Omental fat pad (tissue), 4 donors: ENCODE measurements at places on chromosomes 3 and 15.

DNA sequence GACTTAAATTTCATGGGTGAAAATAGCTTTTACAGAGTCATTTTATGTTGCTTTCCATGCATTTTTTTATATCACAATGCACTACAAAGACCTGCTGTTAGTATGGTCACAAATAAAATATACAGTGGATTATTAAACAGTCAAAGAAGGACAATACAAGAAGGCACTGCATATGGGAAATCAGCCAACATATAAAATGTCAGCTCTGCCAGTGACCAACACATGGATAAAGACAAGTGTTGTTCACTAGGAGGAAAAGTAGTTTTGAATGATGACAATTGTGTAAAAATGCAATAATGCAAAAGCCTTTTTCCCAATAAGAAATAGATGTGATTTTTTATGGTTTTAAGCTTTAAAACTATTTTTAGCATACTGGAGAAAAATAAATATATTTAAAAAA lies 425.3 kb upstream of the CBLB start:
- no peak for DNase-seq

GRCh38 chr3:122676759-122677158 lies 3.9 kb upstream of the PARP14 start:
- DNase-seq = no peak

DNA sequence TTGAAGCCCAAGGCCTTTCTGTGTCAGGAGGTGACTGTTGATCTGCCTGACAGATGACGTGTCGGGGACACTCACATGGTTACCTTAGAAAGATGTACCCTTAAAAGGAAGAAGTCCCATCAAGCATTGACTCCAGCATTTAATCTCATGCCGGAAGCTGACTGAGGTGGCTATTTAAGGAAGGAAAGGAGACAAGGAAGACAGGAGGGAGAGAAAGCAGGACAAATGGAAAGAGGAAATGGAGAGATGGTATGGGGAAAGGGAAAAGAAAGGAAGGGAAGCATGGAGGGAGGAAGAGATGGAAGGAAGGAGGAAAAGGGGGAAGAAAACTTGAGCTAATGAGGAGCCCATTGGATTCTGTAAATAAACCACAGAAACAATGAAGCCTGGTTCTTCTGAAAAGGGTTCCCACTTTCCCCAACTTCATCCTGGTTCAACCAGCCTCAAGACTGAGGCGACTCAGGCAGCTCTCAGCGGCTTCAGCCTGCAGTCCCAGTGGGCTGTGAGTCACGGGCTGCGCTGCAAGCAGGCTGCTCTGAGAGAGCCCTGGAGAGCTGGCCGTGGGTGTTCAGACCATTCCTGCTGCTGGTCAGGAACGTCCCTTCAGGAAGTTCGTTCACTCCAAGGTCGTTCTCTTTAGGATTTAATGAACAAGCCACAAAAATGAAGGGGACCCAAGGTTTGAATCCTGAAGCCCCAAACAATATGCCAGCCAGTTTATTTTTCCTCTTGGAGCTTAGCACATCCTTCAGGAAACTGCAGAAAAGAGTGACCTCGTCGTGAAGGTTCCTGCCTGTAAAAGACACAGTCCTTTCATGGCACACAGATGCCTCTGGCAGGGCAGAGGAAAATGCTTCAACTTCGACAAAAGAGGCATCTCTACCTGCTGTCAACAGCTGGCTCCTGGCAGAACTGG lies 69.6 kb upstream of the THBS1 start:
- DNase-seq = no peak

DNA sequence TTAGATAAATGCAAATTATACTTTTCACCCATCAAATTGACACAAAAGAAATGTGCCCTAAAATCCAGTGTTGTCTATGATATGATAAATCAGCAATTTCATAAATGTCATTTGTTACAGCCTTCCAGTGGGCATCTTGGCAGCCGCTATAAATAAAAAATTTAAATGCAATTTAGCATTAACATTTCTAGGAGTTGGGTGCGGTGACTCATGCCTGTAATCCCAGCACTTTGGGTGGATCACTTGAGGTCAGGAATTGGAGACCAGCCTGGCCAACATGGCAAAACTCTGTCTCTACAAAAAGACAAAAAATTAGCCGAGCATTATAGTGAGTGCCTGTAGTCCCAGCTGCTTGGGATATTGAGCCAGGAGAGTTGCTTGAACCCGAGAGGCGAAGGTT lies 65.9 kb upstream of the POMGNT2 start:
- no peak for DNase-seq

DNA sequence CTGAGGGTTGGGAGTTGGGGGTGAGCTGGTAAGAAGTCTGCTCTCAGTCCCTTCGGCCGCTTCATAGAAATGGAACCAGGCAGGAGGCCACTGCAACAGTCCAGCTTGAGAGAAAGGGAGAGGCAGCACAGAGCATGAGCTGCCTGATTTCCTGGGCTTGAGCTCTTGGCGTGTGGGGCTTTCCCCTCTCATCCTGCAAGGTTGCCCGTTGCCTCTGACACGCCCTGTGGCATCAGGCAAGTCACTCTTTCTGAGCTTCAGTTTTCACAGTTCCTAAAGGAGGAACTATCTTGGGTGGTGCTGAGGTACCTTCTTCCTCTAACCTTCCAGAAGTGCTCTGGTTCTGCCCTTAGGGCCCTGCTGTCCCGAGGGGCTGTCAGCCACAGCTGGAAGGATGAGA lies 4.9 kb downstream of the MESP2 start:
- no peak for DNase-seq

DNA sequence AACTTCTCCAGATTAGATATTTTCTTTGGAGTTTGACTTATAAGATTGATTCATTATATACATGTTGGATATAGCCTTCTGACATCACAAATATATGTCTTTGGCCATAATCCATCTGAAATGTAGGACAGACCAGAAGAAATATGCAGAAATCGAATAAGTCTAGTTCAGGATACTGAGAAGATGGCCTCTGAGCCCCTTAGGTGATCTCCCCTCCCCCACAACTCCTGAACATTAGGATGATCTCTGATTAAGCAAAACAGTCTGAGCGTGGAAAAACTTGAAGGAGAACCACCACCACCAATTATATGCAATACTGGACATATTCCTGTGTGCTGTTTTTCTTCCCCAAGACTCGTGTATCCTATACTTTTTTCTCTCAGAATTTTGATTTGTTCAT lies 3.2 kb downstream of the SETD5 start:
- DNase-seq = no peak

- DNase-seq = no peak
These were observed 35.3 kb downstream of the KCNH8 start for GRCh38 chr3:19183584-19183983.

DNA sequence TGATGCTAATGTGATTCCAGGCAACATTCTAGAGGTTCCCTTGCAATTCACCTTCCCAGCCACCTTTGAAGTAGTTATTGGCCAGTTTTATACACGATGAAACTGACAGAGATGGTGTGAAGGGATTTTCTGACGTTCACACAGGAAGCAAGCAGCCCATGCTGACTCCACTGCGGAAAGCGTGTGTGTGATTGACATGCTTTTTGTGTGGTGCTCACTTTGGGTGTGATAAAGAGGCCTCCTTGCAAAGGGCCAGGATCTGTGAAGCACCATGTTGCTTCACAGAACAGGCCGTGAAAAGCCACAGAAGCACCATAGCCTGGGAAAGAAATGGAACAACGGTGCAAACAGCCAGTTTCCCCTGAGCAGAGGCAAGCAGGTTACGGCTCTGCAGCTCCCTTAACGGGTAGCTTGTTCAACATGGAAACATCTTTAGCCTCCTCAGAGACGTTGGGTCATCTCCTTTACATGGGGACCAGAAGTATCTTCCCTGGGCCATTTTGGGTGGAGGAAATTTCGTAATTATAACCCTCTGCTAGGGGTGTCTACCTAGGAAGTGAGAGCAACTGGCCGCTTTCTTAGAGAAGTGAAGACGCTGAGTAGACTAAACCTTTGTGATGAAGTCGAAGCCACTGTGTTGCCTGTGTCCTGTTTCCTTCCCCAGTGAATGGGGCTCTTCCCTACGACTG lies 108.5 kb downstream of the APBA2 start:
- DNase-seq = no peak

- DNase-seq = no peak
These were observed 8.4 kb downstream of the MYO1E start for GRCh38 chr15:59364248-59364647.

DNA sequence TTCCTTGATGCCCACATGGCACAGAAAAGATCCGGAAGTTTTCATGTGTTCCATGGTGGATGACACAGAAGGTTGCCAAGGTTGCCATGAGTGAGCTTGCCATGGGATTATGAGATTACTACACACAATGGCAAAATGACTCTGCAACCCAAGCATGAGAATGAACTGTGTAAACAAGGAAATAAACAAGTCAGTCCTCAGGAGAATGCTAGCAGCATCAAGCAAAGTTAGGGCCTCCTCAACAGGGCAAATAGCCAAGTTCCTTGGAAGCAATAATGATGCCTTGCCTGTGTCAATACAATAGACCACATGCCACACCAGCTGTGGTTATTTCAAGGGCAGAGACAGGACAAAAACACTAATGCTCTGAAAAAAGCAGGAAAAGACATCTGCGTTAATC lies 41.8 kb downstream of the AQR start:
- no peak for DNase-seq

- DNase-seq = no peak
These were observed 39.3 kb upstream of the USP3 start for GRCh38 chr15:63465104-63465503.

DNA sequence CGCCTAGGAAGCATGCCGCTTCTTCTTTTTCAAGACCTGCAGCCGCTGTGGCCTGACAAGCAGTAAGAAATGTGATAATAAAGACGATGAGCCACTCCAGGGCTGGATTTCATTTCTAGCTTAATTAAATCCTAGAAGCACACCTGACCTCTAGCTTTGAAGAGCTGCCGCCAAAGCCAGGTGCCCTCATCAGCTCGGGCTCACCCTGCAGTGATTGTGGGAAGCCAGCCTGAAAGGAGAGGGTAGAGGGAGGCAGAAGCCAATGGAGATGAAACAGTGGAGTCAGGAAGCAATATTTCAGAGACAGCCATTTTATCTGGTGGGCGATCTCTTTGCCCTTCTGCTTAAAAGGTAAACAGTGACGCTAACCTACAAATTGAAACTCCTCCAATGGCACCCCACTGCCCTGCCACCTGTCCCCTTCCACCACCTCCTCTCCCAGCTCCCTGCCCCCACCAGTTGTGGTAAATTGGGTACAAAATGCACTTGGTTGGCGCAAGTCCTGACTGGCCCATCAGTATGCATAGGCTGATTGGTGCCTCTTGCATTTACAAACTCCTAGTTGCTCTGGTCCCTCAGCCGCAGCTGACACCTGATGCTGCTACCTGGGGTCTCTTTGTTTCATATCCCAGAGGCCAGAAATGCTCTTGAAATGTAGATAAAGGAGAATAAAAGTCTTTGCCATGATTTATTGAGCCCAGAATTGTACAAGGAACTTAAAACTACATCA lies 385.3 kb downstream of the PDCD6IP start:
- DNase-seq = no peak

DNA sequence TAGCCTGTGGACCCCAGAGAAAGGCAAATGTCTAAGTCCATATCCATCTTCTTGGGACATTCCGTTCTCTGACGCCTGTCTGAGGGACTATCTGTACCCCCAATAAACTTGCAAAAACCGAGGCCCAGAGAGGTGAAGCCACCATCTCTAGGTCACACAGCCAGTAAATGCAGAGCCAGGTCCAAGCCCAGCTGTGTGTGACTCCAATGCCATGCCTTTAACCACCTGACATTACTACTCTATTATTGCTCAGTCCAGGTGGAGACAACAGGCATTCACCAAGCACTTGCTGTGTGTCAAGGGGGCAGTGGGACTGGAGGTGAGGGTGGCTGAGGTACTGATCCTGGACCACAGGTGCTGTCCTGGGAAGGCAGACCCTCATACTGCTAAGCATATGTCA lies 25.4 kb downstream of the CYP8B1 start:
- no peak for DNase-seq

GRCh38 chr3:188518835-188519452 lies 365.0 kb downstream of the LPP start:
- DNase-seq = no peak

GRCh38 chr3:178302966-178303930 lies 233.0 kb upstream of the KCNMB2 start:
- DNase-seq = no peak

DNA sequence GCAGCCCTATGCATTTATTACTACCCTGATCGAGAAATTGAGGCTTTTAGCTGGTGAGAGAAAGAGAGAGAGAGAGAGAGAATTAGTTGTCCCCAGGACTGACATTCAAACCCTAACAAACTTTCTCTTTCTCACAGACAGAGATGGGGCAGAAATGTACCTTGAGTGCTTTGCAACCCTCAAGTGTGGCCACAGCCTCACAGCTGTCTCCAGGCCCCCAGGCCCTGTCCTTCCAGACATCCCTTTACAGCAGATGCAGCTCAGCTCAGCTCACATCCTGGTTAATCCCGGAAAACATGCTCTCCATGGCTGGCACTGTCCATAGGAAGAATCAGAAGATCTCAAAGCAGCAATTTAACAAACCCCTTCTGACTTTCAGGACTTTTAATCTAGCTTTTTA lies 67.6 kb downstream of the DCLK3 start:
- DNase-seq = no peak

DNA sequence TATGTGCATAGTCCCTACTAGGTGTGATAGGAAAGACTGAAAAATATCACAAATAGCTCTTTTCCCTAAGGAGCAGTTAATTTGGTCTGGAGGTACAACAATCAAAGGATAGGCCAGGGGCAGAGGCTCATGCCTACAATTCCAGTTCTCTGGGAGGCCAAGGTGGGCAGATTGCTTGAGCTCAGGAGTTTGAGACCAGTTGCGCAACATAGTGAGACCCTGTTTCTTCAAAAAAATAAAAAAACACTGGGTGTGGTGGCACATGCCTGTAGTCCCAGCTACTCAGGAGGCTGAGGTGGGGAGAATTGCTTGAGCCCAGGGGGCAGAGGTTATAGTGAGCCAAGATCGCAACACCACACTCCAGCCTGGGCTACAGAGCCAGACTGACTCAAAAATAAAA lies 30.2 kb upstream of the BHLHE40 start:
- DNase-seq = no peak

DNA sequence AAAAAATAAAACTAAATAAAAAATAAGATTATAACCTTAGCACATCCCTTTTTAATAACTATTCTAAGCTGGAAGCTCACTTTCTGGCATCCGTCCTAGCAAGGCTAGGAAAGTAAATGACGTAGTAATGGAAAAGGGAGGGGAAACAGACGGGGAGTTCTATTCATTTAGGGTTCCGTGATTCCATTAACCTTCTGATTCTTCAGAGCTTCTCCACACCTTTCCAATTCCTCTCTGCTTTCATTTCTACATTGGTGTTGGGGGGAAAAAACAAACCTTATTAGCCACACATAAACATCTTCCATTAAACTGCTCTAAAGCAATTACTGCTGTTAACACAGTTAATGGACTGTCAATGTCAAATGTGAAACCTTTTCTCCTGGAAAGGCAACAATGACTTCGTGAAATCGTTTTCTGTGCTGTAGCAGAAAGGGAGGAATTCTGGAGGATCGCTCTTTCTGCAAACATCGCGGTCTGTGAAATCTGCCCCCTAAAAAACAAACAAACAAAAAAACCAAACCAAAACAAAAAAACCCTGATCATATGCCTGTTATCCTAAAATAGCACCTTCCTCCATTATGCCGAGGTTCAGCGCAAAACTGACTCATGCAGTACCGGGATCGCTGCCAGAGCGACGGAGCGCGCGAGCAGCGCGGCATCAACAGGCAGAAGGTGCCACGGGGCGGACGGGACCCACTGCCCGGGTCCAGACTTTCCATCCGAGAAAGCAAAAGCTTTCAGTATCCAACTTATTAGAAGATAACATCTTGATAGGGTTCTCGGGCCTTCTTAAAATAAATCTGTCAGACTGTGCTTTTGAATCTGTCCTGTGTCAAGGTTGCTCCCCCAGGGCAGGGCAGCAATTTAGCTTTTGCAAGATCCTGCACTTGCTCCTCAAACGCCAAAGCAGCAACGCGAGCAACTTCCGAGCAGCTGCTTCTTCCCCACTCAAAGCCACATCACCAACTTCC lies 156.2 kb downstream of the FGF12 start:
- DNase-seq = no peak
